Colonic mucosa (tissue), 4 donors: ENCODE measurements at places on chromosomes 6 and 20. TPM values are rescaled to one million over a fixed set of nuclear protein-coding genes. Genes with fewer than 3 reads are reported as not detected.

DNA sequence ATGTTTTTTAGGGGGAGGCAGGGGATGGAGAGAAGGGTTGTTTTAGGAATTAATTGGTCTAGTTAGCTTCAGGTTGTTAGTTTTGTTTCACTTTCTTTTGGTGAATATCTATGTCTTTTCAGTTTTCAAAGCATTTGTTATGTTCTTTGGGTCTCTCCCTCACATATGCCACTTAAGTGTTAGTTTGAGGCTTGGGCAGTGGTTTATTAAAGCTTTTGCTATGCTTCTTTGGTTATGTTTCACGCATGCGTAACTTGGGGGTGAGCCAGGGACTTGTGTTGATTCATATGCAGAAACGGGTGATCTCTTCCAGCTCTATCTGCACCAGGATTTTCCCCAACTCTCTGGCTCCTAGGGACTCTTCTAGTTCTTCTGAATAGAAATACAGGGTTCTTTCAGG is 11.4 kb upstream of the MMS22L start:
- H3K27me3 ChIP-seq = no peaks in the 10 kb centered on the region
- no peak overlapping the region for H3K27ac ChIP-seq
- no peaks in the 10 kb centered on the region for H3K4me1 ChIP-seq
- no peaks in the 10 kb centered on the region for H3K36me3 ChIP-seq

DNA sequence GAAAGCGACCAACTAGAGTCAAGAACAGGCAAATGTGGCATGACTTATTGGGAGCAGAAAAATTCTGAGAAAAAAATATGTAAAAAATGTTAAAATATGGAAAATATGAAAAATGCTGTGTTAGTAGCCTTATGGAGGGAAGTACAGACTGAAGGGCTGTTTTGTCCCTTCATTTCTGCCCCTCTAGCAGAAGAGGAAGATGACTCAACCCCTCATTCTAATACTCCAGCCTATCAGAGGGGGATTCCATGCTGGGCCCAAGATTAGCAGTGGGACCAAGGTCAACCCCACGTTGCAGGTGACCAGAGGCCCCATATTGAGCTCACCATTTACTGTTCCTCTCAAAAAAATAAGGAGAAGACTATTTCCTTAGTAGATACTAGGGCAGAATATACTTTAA is 8.4 kb downstream of the MUC21 start:
- no peaks in the 10 kb centered on the region for H3K4me1 ChIP-seq
- H3K27me3 ChIP-seq = no peaks in the 10 kb centered on the region
- no peak for DNase-seq
- no peak overlapping the region for H3K4me3 ChIP-seq

GRCh38 chr6:14499309-14499708 is 381.7 kb downstream of the CD83 start:
- no peak for DNase-seq
- H3K27me3 ChIP-seq = no peaks in the 10 kb centered on the region
- no peak overlapping the region for H3K27ac ChIP-seq
- no peak overlapping the region for H3K4me3 ChIP-seq
- no peaks in the 10 kb centered on the region for H3K4me1 ChIP-seq

DNA sequence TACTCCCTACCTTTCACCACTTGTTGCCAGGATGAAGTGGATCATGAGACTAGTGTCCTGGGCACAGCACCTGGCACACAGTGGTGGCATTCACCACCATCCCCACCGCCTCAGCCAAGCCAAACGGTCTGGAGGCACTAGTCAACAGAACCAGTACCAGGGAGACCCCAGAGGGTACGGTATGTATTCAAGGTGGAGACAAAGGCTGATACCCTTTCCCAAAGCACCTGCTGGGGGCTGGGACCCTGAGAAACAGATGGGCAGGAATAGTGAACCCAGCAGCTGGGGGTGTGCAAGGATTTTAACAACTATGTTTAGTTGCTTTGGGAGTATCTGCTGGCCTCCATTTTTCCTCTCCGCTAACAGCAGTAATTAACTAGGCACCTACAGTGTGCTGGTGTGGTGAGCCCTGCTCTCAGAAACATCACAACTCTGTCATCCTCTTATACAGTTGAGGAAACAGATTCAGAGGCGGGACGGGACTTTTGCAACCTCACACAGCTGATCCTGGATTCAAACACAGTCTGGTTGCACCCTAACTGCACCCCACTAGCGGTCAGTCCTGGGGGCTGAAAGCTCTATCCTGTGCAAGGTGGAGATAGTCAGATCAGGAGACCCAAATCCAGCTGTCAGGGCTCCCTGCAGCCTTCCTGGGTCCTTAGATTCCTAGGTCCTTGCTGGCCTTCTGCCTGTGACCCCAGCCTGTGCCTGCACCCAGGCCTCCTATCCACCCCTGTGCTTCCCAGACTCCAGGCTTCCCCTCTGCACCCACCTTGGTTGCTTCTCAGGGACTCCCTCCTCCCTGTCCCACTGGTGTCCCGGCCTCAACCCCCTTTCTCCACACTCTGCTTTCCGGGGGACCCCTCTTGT is 1.2 kb downstream of the SNTA1 start:
- no peaks in the 10 kb centered on the region for H3K36me3 ChIP-seq
- DNase-seq = no peak
- no peaks in the 10 kb centered on the region for H3K4me1 ChIP-seq
- peak overlapping the region; percentile 71 for H3K4me3 ChIP-seq
- no peaks in the 10 kb centered on the region for H3K27me3 ChIP-seq
- H3K27ac ChIP-seq = no peak overlapping the region

- no peak for DNase-seq
- no peak overlapping the region for H3K27ac ChIP-seq
- H3K27me3 ChIP-seq = no peaks in the 10 kb centered on the region
- no peaks in the 10 kb centered on the region for H3K36me3 ChIP-seq
- no peaks in the 10 kb centered on the region for H3K4me1 ChIP-seq
Measured at GRCh38 chr6:85866370-85866730, 223.7 kb upstream of the SYNCRIP start.

DNA sequence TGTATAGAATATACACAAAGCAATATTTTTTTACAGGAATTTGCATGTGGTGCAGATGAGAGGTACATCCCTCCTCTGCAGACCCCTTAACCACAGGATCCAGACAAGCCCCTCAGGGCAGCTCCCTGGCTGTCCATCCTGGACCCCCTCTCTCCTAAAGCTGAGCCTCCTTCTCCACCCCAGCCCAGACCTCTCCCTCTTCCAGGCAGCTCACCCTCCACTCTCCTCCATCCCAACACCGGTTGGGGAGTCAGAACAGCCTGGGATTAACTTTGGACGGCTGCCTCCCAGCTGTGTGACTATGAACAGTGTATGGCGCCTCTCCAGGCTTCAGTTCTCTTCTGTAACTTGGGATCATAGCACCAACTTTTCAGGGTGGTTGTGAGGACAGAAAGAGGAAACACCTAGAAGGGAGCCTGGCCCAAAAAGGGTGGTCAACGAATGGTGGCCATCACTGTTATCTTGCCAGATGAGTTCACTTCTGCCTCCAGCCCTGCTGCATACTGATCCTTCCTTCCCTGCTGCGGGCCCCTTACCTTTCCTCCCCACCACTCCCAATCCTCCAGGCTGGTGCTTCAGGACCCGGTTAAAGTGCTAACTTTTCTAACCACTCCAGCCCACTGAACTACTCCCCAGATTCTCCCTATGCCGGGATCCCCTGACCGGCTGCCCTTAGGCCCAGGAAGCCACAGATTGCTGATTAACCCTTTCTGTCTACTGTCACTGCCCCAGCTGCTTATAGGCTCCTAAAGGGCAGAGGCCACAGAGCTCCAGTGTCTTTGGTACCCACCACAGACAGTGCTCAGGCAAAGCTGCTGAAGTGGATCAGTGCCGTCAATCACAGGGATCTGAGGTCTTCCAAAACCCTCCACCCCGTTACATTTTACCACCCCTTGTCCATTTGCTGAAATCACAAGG is 55.9 kb downstream of the GPR6 start:
- H3K4me3 ChIP-seq = no peak overlapping the region
- H3K4me1 ChIP-seq = no peaks in the 10 kb centered on the region

DNA sequence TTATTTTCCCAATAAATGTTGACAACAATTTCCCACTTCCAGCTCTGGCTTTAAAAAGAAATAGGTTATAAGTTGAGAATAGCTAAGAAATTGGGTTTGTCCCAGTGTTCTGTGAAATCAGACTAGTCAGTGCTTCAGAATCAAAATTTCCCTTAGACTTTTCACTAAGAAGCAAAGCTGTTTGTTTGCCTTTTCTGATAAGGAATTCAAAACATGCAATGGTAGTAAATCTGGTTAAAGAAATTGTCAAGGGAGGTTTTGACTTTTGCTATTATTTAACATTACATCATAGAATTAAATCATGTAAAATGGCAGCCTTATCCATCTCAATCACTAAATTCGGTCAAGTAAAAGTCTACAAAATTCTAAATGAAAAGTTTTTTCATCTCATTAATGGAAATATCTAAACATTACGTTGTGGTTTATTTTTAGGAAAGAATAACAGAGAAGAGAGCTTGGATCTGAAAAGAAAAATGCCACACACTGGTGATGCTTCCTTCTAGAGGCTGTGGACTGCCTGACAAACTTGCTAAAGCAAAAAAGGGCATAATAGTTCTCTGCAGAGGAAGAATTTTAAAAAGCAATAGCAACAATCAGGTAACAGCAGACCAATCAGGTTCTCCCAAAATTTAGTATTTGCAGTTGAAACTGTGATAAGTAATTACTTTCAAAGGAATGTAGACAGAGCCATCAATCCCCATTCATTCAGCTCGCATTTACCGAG is 36.4 kb downstream of the PLAGL1 start:
- no peak overlapping the region for H3K4me3 ChIP-seq
- no peaks in the 10 kb centered on the region for H3K27me3 ChIP-seq
- DNase-seq = no peak
- H3K4me1 ChIP-seq = peaks cover 4% of the 10 kb centered on the region

DNA sequence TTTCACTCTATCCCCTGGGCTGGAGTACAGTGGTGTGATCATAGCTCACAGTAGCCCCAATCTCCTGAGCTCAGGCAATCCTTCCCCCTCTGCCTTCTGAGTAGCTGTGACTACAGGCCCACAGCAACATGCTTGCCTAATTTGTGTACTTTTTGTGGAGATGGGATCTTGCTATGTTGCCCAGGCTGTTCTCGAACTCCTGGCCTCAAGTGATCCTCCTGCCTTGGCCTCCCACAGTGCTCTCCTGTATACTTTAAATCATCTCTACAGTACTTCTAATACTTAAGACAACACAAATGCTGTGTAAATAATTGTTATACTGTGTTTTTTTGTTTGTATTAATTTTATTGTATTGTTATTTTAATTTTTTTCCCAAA is 39.7 kb upstream of the FAM50B start:
- DNase-seq = no peak
- no peak overlapping the region for H3K4me3 ChIP-seq
- H3K27me3 ChIP-seq = no peaks in the 10 kb centered on the region

DNA sequence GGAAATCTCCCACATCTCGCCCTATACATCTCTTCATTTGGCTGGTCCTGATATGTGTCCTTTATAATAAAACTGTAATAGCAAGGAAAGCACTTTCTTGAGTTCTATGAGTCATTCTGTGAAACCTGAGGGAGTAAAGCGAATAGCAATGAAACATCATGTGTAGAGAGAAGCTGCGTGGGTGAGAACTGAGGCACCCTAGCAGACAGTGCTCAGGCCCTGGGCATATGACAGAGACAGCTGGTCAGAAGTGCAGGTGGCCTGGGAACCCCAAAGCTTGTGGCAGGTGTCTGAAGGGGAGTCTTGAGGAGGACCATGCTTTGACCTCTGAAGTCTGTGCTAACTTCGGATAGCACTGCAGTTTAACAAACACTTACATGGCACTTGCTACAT is 1.3 kb upstream of the BLOC1S5 start:
- no peaks in the 10 kb centered on the region for H3K36me3 ChIP-seq
- H3K27me3 ChIP-seq = no peaks in the 10 kb centered on the region
- H3K27ac ChIP-seq = no peak overlapping the region
- DNase-seq = peak; percentile 18

GRCh38 chr6:134675110-134676054 is 274.5 kb downstream of the ALDH8A1 start:
- H3K27ac ChIP-seq = no peak overlapping the region
- DNase-seq = no peak
- no peak overlapping the region for H3K4me3 ChIP-seq
- H3K27me3 ChIP-seq = no peaks in the 10 kb centered on the region

- H3K4me3 ChIP-seq = no peak overlapping the region
- H3K27ac ChIP-seq = no peak overlapping the region
- H3K27me3 ChIP-seq = no peaks in the 10 kb centered on the region
- H3K36me3 ChIP-seq = no peaks in the 10 kb centered on the region
- no peak for DNase-seq
Measured at GRCh38 chr6:170072246-170072645, 218.6 kb downstream of the DLL1 start.

- DNase-seq = no peak
- H3K4me1 ChIP-seq = no peaks in the 10 kb centered on the region
Measured at GRCh38 chr6:1598886-1599285, 10.8 kb upstream of the FOXC1 start.

GRCh38 chr6:90284236-90285041 is 12.2 kb downstream of the BACH2 start:
- H3K4me1 ChIP-seq = no peaks in the 10 kb centered on the region
- no peaks in the 10 kb centered on the region for H3K36me3 ChIP-seq
- no peaks in the 10 kb centered on the region for H3K27me3 ChIP-seq
- no peak for DNase-seq

- no peaks in the 10 kb centered on the region for H3K36me3 ChIP-seq
- no peaks in the 10 kb centered on the region for H3K4me1 ChIP-seq
- H3K4me3 ChIP-seq = no peak overlapping the region
- no peak for DNase-seq
Measured at GRCh38 chr6:5468586-5468985, 207.3 kb downstream of the FARS2 start.

Gene PSORS1C1
- 2.2 TPM for total RNA-seq

Gene LAMA4
- total RNA-seq = 15.8 TPM

Gene GNMT
- not detected for total RNA-seq

Gene BTBD9
- 23.6 TPM for total RNA-seq

Gene KHDC1L
- total RNA-seq = not detected

Gene CDC25B
- 65.5 TPM for total RNA-seq

Gene KIAA0408
- total RNA-seq = 2.7 TPM

Gene SDCBP2
- 345 TPM for total RNA-seq

Gene SIRPB2
- total RNA-seq = 3.0 TPM

Gene HLA-DQA1
- 13.5 TPM for total RNA-seq

Gene RNGTT
- 7.8 TPM for total RNA-seq
